Neural progenitor cell (in vitro differentiated cells): ENCODE measurements at places on chromosomes 1 and 21.
A peak's percentile ranks its signal among the peaks of the same experiment; 100 is the strongest.

- no peak for DNase-seq
Measured at GRCh38 chr1:108817016-108817415, 39.9 kb downstream of the AKNAD1 start.

- no peak for DNase-seq
Measured at GRCh38 chr1:201072149-201072548, 40.1 kb downstream of the CACNA1S start.

GRCh38 chr1:240888039-240888786, 276.3 kb upstream of the GREM2 start:
- peak; percentile 65 for DNase-seq

DNA sequence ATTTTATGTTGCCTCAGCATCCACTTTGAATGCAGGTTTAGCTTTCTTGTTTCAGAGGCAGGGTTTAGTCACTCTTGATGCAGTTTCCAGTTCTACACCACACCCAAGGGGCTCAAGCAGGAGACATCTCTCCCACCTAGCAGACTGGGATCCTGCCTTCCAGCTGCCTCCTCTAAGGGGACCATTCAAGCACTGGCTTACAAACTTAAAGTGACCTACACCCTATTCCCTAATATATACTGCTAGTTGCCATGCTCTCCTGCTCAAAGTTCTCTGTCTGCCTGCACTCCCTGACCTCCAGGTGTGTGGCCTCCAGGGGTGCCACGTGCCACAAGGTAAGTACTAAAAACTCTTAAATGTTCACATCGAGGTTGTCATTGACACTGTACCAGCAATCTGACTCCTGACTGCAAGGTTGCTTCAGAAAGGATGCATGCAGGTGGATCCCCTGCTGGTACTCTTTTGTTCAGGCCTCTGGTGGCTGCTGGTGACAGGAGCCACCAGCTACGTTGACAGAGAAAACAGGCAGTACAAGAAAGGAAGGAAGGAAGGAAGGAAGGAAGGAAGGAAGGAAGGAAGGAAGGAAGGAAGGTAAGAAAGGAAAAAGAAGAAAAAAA, 185.9 kb downstream of the COQ8A start:
- peak; percentile 41 for DNase-seq

- no peak for DNase-seq
Measured at GRCh38 chr1:7006996-7007871, 222.0 kb downstream of the CAMTA1 start.

GRCh38 chr1:6447016-6447817, 18.8 kb downstream of the TNFRSF25 start:
- DNase-seq, result peak; percentile 90

DNA sequence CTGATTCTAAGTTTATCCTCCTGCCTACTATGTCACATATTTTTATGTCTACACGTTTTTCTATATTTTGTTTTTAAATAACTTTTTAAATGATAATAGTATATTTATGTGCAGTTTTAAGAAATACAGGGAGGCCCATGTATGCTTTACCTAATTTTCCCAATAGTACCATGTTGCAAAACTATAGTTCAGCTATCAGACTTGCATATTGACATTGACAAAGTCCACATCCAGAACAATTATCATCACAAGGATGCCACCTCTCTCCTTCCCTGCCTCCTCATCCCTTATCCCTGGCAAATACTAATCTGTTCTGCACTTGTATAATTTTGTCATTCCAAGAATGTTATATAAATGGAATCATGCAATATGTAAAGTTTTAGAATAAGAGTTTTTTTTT, 90.9 kb downstream of the CRB1 start:
- no peak for DNase-seq
